Sigmoid colon (tissue), 7 donors: ENCODE measurements at places on chromosomes 6 and 20. TPM values are rescaled to one million over a fixed set of nuclear protein-coding genes. Genes with fewer than 3 reads are reported as not detected.
A peak's percentile ranks its signal among the peaks of the same experiment; 100 is the strongest.

FHL5 gene
- 12.7 TPM for total RNA-seq

SIRPD gene
- total RNA-seq, result not detected

EYS gene
- total RNA-seq, result not detected

ATG5 gene
- 52.2 TPM for total RNA-seq

TP53INP2 gene
- total RNA-seq, result 30.4 TPM

DEFB124 gene
- total RNA-seq, result not detected

PTCRA gene
- total RNA-seq, result not detected

SGK2 gene
- 0.66 TPM for total RNA-seq

MUC22 gene
- total RNA-seq, result not detected

DLK2 gene
- total RNA-seq, result not detected

UBE2C gene
- total RNA-seq, result not detected

HLA-DPB1 gene
- 62.4 TPM for total RNA-seq

SEL1L2 gene
- 3.3 TPM for total RNA-seq

GRCh38 chr6:136969930-136970329 is 47.8 kb downstream of the SLC35D3 start:
- H3K27ac ChIP-seq, result no peak overlapping the region
- no peaks in the 10 kb centered on the region for H3K27me3 ChIP-seq
- H3K4me3 ChIP-seq, result no peak overlapping the region
- DNase-seq, result no peak

DNA sequence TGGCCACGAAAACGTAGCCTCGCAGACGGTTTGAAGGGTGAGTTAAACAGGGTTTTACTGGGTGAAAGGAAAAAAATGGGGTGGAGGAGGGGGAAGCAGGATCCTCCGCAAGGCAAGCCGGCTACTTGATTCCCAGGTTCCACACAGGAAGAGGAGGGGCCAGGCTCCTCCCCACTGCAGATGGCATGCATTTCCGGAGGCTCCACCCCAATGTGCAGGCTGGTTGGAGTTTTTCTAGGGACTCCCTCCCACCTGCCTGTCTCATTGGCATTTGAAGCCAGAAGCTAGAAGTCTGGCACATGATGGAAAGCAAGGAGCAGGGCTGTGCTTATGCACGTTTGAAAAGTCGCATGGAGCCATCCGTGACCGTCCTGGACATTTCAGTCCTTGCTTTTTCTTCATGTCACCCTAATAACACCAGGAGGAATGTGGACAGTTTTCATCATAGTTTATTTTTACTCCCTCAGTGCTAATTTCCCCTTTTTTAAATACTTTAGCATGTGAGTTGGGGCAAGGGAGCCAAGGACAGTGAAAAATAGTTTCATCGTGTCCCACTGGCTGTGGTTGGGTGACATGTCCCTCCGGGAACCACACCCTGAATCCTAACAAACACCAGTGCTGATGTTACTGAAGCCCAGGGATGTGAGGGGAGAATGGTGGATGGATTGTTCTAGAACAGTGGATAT is 100.1 kb upstream of the INSM1 start:
- no peaks in the 10 kb centered on the region for H3K27me3 ChIP-seq
- H3K36me3 ChIP-seq, result no peaks in the 10 kb centered on the region
- no peak overlapping the region for H3K27ac ChIP-seq
- no peaks in the 10 kb centered on the region for H3K4me1 ChIP-seq

GRCh38 chr6:44833248-44833647 is 445.7 kb downstream of the CDC5L start:
- no peaks in the 10 kb centered on the region for H3K36me3 ChIP-seq
- peaks cover 6% of the 10 kb centered on the region for H3K4me1 ChIP-seq
- H3K27ac ChIP-seq, result no peak overlapping the region

DNA sequence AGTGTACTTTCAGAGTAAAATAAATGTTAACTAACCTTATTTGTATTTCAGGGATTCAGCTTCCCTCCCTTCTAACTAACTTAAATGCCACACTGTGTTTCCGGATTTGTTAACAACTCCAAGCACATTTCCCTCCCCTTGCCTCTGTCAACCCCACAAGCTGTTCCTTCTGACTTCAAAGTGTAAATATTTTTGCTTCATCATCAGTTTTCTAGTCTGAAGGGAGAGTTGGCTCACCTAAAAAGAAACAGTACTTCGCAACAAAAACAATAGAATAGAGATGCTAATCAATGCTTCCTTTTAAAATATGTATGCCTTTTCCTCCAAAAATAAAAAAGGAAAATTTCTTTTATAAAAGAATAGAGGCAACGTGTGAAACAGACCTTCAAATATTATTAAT is 132.6 kb downstream of the THEMIS start:
- H3K4me3 ChIP-seq, result no peak overlapping the region
- no peak overlapping the region for H3K27ac ChIP-seq
- no peaks in the 10 kb centered on the region for H3K27me3 ChIP-seq

GRCh38 chr6:159728531-159728964 is 1.2 kb downstream of the WTAP start:
- peak overlapping the region; percentile 94 for H3K4me3 ChIP-seq
- no peaks in the 10 kb centered on the region for H3K36me3 ChIP-seq
- no peaks in the 10 kb centered on the region for H3K27me3 ChIP-seq
- H3K4me1 ChIP-seq, result peaks cover 54% of the 10 kb centered on the region

GRCh38 chr20:10022625-10023024 is 12.2 kb upstream of the ANKEF1 start:
- H3K4me1 ChIP-seq, result no peaks in the 10 kb centered on the region
- no peaks in the 10 kb centered on the region for H3K27me3 ChIP-seq
- H3K4me3 ChIP-seq, result no peak overlapping the region
- DNase-seq, result no peak
- H3K27ac ChIP-seq, result no peak overlapping the region
- H3K36me3 ChIP-seq, result no peaks in the 10 kb centered on the region

GRCh38 chr6:22596011-22596410 is 26.6 kb downstream of the HDGFL1 start:
- no peak for DNase-seq
- H3K36me3 ChIP-seq, result no peaks in the 10 kb centered on the region
- H3K27me3 ChIP-seq, result no peaks in the 10 kb centered on the region
- no peak overlapping the region for H3K27ac ChIP-seq

DNA sequence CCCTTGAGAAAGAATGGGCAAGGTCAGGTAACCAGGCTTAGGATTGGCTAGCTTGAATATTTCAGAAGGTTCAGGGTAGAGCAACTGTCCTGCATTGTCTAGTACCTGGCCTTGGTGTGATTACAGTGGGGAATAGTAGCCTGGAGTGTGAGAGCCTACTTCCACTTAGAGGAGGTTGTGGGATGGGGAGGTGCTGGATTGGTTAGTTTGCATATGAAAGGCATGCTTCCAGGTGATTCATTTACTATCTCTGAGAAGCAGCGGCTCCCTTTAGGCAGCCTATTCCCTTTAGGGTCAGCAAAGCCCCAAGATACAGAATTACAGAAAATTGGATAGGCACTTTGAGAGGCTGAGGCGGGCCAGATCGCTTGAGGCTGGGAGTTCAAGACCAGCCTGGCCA is 25.0 kb upstream of the SCGN start:
- H3K4me1 ChIP-seq, result no peaks in the 10 kb centered on the region
- no peak overlapping the region for H3K27ac ChIP-seq
- DNase-seq, result no peak
- no peak overlapping the region for H3K4me3 ChIP-seq
- no peaks in the 10 kb centered on the region for H3K27me3 ChIP-seq

DNA sequence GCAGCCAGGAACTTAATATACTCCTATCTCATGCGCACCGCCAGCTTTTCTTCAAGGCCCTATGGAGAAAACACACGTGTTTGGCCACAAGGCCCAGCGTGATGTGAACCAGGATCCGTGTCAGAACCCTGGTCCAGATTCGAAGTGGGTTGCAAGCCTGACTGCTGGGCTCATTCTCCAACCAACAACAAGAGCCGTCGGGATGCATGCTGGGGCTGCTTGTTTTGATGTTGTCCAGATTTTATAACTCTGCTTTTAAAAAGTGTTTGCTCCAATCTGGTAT is 463 bp upstream of the SLC22A2 start:
- peak overlapping the region; percentile 84 for H3K27ac ChIP-seq
- no peaks in the 10 kb centered on the region for H3K36me3 ChIP-seq
- no peak for DNase-seq
- H3K4me1 ChIP-seq, result no peaks in the 10 kb centered on the region
- H3K27me3 ChIP-seq, result no peaks in the 10 kb centered on the region

DNA sequence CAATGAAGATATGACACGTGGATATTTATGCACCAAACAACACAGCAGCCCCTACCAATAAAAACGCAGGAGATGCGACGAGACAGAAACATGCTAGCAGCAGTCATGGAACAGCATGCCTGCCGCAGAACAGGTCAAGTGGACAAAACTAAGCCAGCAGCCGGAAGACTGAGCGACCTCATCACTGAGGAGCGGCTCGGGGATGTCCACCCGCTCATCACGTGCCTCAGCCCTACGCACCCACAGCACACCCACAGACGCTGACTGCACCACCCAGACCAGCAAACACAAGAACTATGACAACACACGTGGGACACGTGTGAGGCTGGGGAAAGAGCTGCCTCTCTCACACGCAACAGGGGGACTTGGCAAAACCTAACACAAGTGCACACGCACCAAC is 81.7 kb downstream of the TAF4 start:
- no peak for DNase-seq
- peaks cover 5% of the 10 kb centered on the region for H3K36me3 ChIP-seq

GRCh38 chr20:33165416-33166055 is 2.4 kb upstream of the BPIFA2 start:
- DNase-seq, result no peak

DNA sequence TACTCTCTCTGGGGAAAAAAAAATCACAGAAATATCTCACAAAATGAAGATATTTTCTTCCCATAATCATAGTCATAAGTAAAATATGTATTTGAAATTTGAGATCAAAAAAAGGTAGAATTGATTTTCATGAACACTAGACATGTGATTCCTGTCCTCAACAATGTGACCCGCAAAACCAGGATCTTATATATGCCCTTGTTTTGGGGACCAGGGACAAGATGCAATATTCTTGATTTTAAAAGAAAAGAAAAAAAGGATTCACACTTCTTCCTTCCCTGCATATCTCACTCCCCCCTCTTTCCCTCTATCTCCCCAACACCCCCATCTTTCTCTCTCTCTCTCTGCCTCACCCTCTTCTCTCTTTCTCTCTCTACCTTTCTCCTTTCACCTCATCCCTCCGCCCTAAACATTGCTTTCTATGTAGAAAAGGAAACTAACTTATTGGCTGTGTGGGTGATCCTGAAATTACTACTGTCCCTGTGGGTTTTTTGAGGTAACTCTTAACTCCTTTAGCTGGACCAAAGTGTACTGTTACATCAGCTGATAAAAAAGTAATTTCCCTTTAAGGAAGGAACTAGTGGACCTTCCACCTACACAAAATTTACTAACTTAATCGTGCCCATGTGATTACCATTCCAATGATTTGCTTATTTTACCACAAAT is 85.6 kb downstream of the AIG1 start:
- H3K4me1 ChIP-seq, result peaks cover 5% of the 10 kb centered on the region
- H3K27me3 ChIP-seq, result no peaks in the 10 kb centered on the region
- DNase-seq, result no peak
- no peak overlapping the region for H3K27ac ChIP-seq
- H3K36me3 ChIP-seq, result no peaks in the 10 kb centered on the region
- no peak overlapping the region for H3K4me3 ChIP-seq

GRCh38 chr6:75402296-75402695 is 91.3 kb downstream of the FILIP1 start:
- H3K27me3 ChIP-seq, result no peaks in the 10 kb centered on the region
- no peak for DNase-seq
- H3K4me1 ChIP-seq, result peaks cover 48% of the 10 kb centered on the region
- H3K4me3 ChIP-seq, result no peak overlapping the region
- peak overlapping the region; percentile 59 for H3K27ac ChIP-seq

DNA sequence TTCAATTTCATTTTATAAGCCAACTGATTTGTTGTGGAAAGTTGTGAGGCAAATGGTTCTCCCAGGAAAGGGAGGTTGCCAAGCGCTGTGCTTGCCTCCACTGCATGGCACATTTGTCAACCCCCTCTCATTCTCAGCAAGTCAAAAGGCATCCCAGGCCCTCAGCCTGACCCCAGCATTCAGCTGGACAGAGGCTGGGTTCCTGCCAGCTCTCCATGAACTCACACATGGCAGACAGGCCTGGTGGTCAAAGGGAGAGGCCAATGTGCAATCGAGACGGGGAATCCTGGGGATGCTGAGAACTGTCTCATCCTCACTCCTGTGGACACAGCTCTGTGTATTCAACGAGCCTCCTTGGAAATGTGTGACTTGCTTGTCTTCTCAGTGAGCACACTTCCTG is 106.0 kb upstream of the CDH4 start:
- DNase-seq, result no peak
- H3K27me3 ChIP-seq, result no peaks in the 10 kb centered on the region
- H3K4me1 ChIP-seq, result no peaks in the 10 kb centered on the region
- no peak overlapping the region for H3K4me3 ChIP-seq
- no peak overlapping the region for H3K27ac ChIP-seq
- no peaks in the 10 kb centered on the region for H3K36me3 ChIP-seq

DNA sequence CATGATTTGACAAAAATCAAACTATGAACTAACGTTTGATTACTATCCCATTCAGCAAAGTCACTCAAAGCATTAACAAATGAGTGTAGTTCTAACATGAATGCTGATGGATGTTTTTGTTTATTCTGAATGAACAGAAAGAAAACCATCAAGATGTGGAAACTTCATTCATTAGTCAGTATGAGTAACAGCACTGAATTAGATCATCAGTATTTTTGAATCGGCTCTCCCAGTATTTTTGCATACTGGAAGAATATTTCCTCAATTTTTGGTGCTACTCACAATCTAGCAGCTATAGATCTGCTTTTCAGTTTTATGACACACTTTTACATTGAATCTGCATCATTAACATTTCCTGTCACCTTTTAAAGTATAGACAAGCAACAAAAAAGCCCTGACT is 63.8 kb upstream of the CD83 start:
- H3K4me1 ChIP-seq, result no peaks in the 10 kb centered on the region
- no peaks in the 10 kb centered on the region for H3K27me3 ChIP-seq
- no peaks in the 10 kb centered on the region for H3K36me3 ChIP-seq
- no peak for DNase-seq
- no peak overlapping the region for H3K27ac ChIP-seq
- no peak overlapping the region for H3K4me3 ChIP-seq

DNA sequence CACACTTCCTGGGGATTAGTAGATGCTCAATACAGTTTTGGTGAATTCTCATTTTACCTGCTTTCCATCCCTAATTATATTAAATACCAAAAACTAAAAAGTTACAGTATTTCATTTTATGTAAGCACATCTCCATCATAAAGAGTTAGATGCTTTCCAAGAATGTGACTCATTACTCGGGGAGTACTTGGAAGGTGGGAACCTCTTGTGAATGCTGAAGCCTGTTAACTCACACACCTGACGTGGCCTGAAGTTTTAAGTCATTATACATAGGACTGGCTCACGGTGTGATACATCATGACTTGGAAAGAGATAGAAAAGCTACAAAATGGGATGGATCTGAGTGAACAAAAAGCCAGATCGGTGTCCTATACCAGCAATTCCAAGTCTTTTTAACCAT is 2.2 kb upstream of the OSER1 start:
- H3K4me3 ChIP-seq, result no peak overlapping the region
- no peaks in the 10 kb centered on the region for H3K27me3 ChIP-seq
- H3K4me1 ChIP-seq, result peaks cover 28% of the 10 kb centered on the region
- no peak overlapping the region for H3K27ac ChIP-seq
- no peak for DNase-seq

- no peaks in the 10 kb centered on the region for H3K27me3 ChIP-seq
- H3K4me1 ChIP-seq, result no peaks in the 10 kb centered on the region
- H3K27ac ChIP-seq, result no peak overlapping the region
- no peaks in the 10 kb centered on the region for H3K36me3 ChIP-seq
Observed at GRCh38 chr20:17972121-17972520, 3.3 kb downstream of the MGME1 start.
